ENCODE measurements at places on chromosomes 12 and 14. TPM values are rescaled to one million over a fixed set of nuclear protein-coding genes. Genes with fewer than 3 reads are reported as not detected.

The OTOGL gene
- total RNA-seq, result 0.47 TPM

The ADAM21 gene
- total RNA-seq, result 0.13 TPM

DNA sequence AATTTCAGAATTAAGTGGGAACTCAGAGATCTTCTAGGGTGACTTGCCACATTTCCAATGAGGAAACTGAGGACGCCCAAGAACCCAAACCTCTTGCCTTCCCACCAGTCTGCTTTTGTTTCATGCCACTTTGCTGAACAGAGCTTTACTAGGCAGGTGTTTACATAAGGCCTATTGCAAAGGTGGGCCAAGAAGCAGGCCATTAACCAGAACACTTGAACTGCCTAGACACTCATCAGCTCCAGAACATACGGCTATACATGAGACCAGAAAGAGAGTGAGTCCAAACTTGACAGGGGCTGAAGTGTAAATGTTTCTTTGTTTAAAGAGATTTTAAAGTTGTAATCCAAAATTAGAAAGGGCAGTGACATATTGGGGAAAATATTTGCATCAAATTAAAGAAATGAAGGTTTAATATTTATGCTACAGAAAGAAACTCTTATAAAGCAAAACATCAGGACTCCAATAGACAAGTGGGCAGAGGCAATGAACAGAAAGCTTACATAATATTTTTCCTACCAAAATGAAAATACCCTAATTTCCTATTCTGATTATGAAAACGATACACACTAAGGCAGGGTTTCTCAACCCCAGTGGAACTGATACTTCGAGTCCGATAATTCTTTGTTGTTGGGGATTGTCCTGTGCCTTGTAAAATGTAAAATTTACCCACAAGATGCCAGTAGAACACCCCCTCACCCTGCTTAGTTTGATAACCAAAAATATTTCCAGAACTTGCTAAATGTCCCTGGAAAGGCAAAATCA lies 11.7 kb downstream of the BATF start:
- no peaks in the 10 kb centered on the region for H3K36me3 ChIP-seq
- H3K27me3 ChIP-seq, result no peaks in the 10 kb centered on the region
- H3K4me3 ChIP-seq, result no peak overlapping the region
- H3K27ac ChIP-seq, result no peak overlapping the region
- H3K4me1 ChIP-seq, result no peaks in the 10 kb centered on the region

- no peaks in the 10 kb centered on the region for H3K27me3 ChIP-seq
- H3K4me3 ChIP-seq, result no peak overlapping the region
- H3K27ac ChIP-seq, result no peak overlapping the region
- H3K36me3 ChIP-seq, result no peaks in the 10 kb centered on the region
- no peaks in the 10 kb centered on the region for H3K4me1 ChIP-seq
Measured at GRCh38 chr14:104049576-104050240, 35.8 kb upstream of the ASPG start.

- H3K27me3 ChIP-seq, result no peaks in the 10 kb centered on the region
- H3K27ac ChIP-seq, result peak overlapping the region; percentile 54
- no peaks in the 10 kb centered on the region for H3K36me3 ChIP-seq
- H3K4me1 ChIP-seq, result peaks cover 2% of the 10 kb centered on the region
Measured at GRCh38 chr12:89363084-89363483, 10.8 kb upstream of the DUSP6 start.

The GPHB5 gene
- total RNA-seq, result not detected

GRCh38 chr12:53219292-53219955 lies 12.4 kb upstream of the ITGB7 start:
- no peak for DNase-seq
- peaks cover 5% of the 10 kb centered on the region for H3K4me1 ChIP-seq
- peaks cover 4% of the 10 kb centered on the region for H3K27me3 ChIP-seq
- H3K4me3 ChIP-seq, result peak overlapping the region; percentile 76

DNA sequence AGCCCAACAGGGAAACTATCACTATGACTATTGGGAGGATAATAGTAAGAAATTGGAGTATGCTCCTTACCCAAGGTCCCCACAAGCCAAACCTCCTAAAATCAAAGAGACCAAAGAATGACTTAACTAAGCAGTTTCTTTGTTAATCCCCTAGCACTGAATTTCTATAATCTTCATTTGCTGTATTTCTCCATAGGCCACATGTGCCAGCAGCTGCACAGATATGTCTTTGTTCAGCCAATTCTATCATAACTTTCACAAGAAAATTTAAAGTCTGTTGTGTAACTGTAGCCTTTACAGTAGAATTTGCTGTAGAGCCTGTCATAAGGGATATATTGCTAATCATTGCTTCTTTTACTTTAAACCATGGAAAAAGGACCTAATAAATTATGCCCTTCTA lies 104.0 kb downstream of the RIN3 start:
- no peak overlapping the region for H3K27ac ChIP-seq
- no peak overlapping the region for H3K4me3 ChIP-seq
- DNase-seq, result no peak
- H3K4me1 ChIP-seq, result no peaks in the 10 kb centered on the region

The MAP1LC3B2 gene
- 2.1 TPM for total RNA-seq

The STAC3 gene
- 3.1 TPM for total RNA-seq

The WSCD2 gene
- 1.6 TPM for total RNA-seq

- DNase-seq, result peak; percentile 54
- no peaks in the 10 kb centered on the region for H3K27me3 ChIP-seq
- H3K4me1 ChIP-seq, result peaks cover 19% of the 10 kb centered on the region
- peaks cover 6% of the 10 kb centered on the region for H3K36me3 ChIP-seq
- peak overlapping the region; percentile 76 for H3K4me3 ChIP-seq
Measured at GRCh38 chr14:53954551-53955228, 1.9 kb downstream of the BMP4 start.

DNA sequence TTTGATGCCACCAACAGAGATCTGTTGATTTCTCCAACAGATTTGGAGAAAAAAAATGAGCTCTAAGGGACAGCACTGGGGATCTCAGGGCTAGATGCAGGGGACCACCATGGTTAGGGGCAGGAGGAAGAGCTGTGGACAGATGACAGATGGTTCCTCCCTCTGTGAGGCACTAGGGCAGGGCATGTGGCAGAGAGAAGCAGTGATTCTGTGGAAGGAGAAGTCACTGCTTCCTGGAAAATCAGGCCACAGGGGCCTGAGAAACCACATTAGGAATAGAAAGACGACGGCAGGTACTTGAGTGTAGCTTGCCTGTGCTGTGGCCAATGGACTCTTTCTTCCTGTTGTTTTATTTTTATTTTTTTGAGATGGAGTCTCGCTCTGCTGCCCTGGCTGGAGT lies 24.9 kb upstream of the TMED2 start:
- no peak overlapping the region for H3K27ac ChIP-seq
- H3K4me3 ChIP-seq, result no peak overlapping the region
- DNase-seq, result no peak
- H3K4me1 ChIP-seq, result no peaks in the 10 kb centered on the region

- H3K27me3 ChIP-seq, result no peaks in the 10 kb centered on the region
- no peaks in the 10 kb centered on the region for H3K4me1 ChIP-seq
- no peaks in the 10 kb centered on the region for H3K36me3 ChIP-seq
Measured at GRCh38 chr12:55008944-55009585, 10.7 kb upstream of the NEUROD4 start.

- peaks cover 4% of the 10 kb centered on the region for H3K4me1 ChIP-seq
- peak overlapping the region; percentile 96 for H3K4me3 ChIP-seq
- peak overlapping the region; percentile 79 for H3K27ac ChIP-seq
- peaks cover 3% of the 10 kb centered on the region for H3K36me3 ChIP-seq
- peak; percentile 43 for DNase-seq
- no peaks in the 10 kb centered on the region for H3K27me3 ChIP-seq
Measured at GRCh38 chr14:92794547-92794941, 439 bp downstream of the GOLGA5 start.

The GPR135 gene
- total RNA-seq, result 3.0 TPM

The LDHB gene
- 1,158 TPM for total RNA-seq

GRCh38 chr12:110649341-110649847 lies 35.5 kb downstream of the TCTN1 start:
- H3K4me1 ChIP-seq, result no peaks in the 10 kb centered on the region
- H3K36me3 ChIP-seq, result peaks cover 15% of the 10 kb centered on the region
- no peaks in the 10 kb centered on the region for H3K27me3 ChIP-seq
- H3K27ac ChIP-seq, result no peak overlapping the region
- H3K4me3 ChIP-seq, result no peak overlapping the region

The NID2 gene
- 37.7 TPM for total RNA-seq

The BBOF1 gene
- total RNA-seq, result 14.6 TPM

The KCTD10 gene
- total RNA-seq, result 72.1 TPM

DNA sequence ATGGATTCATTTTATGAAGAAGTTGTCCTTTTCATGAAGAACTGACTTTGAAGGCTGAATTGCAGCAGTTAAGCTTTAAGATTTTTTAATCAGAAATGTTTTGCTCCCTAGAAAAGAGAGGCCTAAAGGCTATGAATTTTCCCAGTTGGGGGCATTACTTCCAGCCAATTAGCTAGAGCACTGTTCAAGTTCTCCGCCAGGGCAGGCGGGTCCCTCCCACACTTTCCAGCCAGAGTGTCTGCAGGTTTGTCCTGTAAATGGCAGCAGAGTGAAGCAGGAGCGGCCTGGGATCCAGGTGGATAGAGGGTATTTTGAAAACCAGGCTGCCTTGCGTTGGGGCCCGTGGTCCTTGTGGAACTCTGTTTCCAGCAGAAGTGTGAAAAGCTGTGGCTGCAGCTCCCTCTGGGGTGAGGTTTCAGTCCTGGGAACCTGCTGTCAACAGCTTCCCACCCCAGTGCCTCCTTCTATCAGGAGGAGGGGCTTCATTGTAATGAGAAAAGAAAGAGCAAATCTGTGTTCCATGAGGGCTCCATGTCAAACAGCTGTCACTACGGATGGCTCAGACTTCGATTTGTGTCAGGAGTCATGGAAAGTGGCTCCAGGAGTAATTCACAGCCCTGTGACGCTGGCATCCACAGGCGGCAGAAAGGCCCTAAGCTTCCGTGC lies 210.7 kb upstream of the TMEM132C start:
- no peaks in the 10 kb centered on the region for H3K36me3 ChIP-seq
- DNase-seq, result peak; percentile 7
- H3K4me3 ChIP-seq, result no peak overlapping the region

GRCh38 chr14:103101963-103102688 lies 7.6 kb downstream of the EXOC3L4 start:
- no peak overlapping the region for H3K4me3 ChIP-seq
- peak; percentile 78 for DNase-seq
- H3K4me1 ChIP-seq, result peaks cover 14% of the 10 kb centered on the region
- H3K27ac ChIP-seq, result no peak overlapping the region
- no peaks in the 10 kb centered on the region for H3K36me3 ChIP-seq
- H3K27me3 ChIP-seq, result peaks cover 11% of the 10 kb centered on the region

DNA sequence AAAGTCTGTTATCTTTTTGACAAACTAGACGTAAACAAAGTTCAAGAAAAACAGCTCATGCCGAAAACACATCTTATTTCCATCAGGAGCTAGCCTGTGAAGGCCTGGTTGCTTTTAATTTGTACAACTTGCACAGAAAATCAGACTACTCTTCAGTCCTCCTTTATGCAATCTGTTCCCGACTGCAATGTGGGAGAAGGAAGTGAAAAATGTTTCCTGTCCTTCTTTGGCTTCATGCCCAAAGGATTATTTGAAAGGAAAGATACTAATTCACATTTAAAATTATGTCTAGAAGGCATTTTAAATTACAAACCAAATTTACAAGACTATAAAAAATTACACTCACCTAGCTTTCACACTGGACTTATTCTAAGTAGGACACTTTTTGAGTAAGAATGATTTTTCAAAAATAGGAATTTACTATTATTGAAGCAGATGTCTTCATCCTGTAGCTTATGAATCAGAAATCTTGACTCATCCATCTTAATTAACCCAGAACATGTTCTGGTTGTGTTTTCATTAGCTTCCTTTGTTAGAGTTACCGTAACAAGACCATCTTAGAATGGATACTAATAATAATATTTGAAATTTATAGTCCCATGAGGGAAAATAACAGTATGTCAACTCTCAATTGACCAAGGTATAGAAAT lies 272.6 kb downstream of the PRKD1 start:
- DNase-seq, result peak; percentile 12
- peaks cover 8% of the 10 kb centered on the region for H3K4me1 ChIP-seq
- H3K27ac ChIP-seq, result no peak overlapping the region
- no peaks in the 10 kb centered on the region for H3K27me3 ChIP-seq
- H3K36me3 ChIP-seq, result no peaks in the 10 kb centered on the region
- H3K4me3 ChIP-seq, result no peak overlapping the region

- no peaks in the 10 kb centered on the region for H3K36me3 ChIP-seq
- no peak overlapping the region for H3K27ac ChIP-seq
- H3K4me1 ChIP-seq, result peaks cover 4% of the 10 kb centered on the region
- peak overlapping the region; percentile 24 for H3K4me3 ChIP-seq
- DNase-seq, result peak; percentile 29
Measured at GRCh38 chr12:119780786-119781434, 96.2 kb downstream of the CIT start.

- H3K4me1 ChIP-seq, result no peaks in the 10 kb centered on the region
- H3K27ac ChIP-seq, result no peak overlapping the region
- H3K27me3 ChIP-seq, result no peaks in the 10 kb centered on the region
- DNase-seq, result no peak
Measured at GRCh38 chr12:38269897-38270296, 46.7 kb upstream of the ALG10B start.

DNA sequence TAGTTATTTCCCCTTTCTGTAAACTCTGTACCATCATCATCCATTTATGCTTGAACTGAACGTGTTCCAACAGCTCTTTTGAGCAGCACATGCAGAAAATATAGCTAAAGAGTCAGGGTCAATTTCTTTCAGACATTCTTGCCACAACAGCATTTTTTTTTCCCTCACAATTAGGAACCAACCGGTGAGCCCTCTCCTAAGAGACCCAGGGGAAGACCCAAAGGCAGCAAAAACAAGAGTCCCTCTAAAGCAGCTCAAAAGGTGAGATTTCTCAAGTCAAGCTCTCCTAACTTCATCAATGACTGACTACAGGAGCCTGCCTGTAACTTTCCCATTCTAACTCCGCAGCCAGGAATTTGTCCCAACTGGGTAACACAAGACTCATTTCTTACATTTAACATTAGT lies 3.5 kb downstream of the HMGA2 start:
- no peak overlapping the region for H3K27ac ChIP-seq
- H3K36me3 ChIP-seq, result no peaks in the 10 kb centered on the region
- peak; percentile 44 for DNase-seq
- H3K4me3 ChIP-seq, result no peak overlapping the region

GRCh38 chr14:64675312-64675711 lies 28.9 kb upstream of the PLEKHG3 start:
- no peak for DNase-seq
- no peak overlapping the region for H3K4me3 ChIP-seq
- no peak overlapping the region for H3K27ac ChIP-seq
- no peaks in the 10 kb centered on the region for H3K36me3 ChIP-seq
- H3K4me1 ChIP-seq, result peaks cover 3% of the 10 kb centered on the region
- no peaks in the 10 kb centered on the region for H3K27me3 ChIP-seq

GRCh38 chr12:74689929-74690328 lies 152.3 kb downstream of the ATXN7L3B start:
- no peak for DNase-seq
- H3K27me3 ChIP-seq, result no peaks in the 10 kb centered on the region
- H3K4me3 ChIP-seq, result no peak overlapping the region
- no peaks in the 10 kb centered on the region for H3K4me1 ChIP-seq

All from kidney (tissue), 22 donors.